GM12878 (cell line): ENCODE measurements at places on chromosomes 7 and 10.

DNA sequence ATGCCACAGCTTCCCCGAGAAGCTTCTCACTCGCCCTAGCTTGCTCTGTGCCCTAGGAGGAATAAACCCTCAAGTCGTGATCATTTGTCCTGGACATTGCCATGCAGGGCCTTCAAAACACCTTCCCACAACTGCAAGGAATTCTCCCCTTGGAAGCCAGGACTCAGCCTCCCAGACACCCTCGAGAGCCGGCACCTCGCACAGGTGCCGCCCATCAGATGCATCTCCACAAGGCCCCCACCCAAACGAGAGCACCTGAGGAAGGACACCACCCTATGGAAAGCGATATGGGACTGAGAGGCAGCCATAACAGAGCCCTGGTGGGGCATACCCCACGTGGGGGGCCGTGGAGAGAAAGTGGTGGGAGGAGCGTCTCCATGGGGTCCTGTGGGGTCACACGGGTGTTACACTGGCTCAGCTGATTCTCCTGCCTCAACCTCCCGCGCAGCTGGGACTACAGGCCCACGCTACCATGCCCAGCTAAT, 77.6 kb upstream of the FOXK1 start:
- no peak for DNase-seq
- no peaks in the 10 kb centered on the region for H3K27me3 ChIP-seq
- H3K36me3 ChIP-seq: no peaks in the 10 kb centered on the region
- no peaks in the 10 kb centered on the region for H3K4me1 ChIP-seq
- no peak overlapping the region for H3K4me3 ChIP-seq

- H3K4me1 ChIP-seq: no peaks in the 10 kb centered on the region
- no peak overlapping the region for H3K4me3 ChIP-seq
- H3K36me3 ChIP-seq: no peaks in the 10 kb centered on the region
- no peak for DNase-seq
- no peak overlapping the region for H3K27ac ChIP-seq
- no peaks in the 10 kb centered on the region for H3K27me3 ChIP-seq
Observed at GRCh38 chr7:143487061-143487460, 9.4 kb downstream of the TAS2R41 start.

DNA sequence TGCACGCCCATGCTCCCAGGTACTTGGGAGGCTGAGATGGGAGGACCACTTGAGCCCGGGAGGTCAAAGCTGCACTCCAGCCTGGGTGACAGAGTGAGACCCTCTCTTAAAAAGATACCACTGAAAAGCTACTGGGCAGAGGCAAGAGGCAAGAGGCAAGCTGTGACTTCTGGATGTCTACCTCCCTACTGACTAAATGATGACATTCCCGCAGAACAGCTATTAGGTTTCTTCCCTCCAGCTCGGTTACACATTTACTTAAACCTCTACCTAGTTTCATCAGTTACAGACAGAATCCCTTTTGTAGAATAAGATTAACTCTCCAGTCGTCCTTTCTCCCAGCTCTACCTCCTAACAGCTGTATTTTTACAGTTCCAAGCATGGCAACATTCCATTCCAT, 21.2 kb downstream of the RHEB start:
- peaks cover 2% of the 10 kb centered on the region; the same call in 1 of the 2 replicates for H3K36me3 ChIP-seq
- DNase-seq: no peak
- H3K27ac ChIP-seq: no peak overlapping the region
- peaks cover 17% of the 10 kb centered on the region for H3K4me1 ChIP-seq
- H3K4me3 ChIP-seq: no peak overlapping the region

- no peaks in the 10 kb centered on the region for H3K27me3 ChIP-seq
- no peak overlapping the region for H3K27ac ChIP-seq
- H3K4me1 ChIP-seq: no peaks in the 10 kb centered on the region
- no peaks in the 10 kb centered on the region for H3K36me3 ChIP-seq
- no peak for DNase-seq
Observed at GRCh38 chr10:128751284-128751683, 625.1 kb upstream of the MKI67 start.

GRCh38 chr10:72061491-72061890, 26.9 kb downstream of the SPOCK2 start:
- peaks cover 9% of the 10 kb centered on the region for H3K4me1 ChIP-seq
- no peak overlapping the region for H3K4me3 ChIP-seq
- H3K36me3 ChIP-seq: no peaks in the 10 kb centered on the region
- H3K27ac ChIP-seq: no peak overlapping the region

DNA sequence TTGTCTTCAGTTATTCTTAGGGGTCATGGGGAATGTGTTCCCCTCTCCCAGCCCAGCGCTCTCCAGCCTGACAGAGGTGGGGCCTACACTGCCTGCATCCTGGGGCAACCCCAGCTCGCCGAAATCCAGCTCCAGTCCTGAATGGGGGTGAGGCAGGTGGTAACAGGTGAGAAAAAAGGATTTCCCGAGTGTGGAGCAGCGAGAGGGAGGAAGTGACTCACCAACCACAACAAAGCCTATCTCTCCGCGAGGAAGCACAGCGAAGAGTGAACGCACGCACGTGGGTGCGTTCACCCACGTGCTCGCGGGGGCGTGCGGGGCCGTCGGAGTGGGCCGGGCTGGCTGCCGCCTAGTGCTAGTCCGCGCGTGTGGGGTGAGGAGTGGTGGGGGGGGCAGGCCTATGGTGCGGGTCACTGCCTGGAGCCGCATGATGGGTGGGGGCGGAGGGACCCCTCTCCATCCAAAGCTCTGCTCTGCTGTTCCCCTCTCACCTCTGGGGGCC, 855 bp upstream of the PALD1 start:
- DNase-seq: no peak
- H3K27me3 ChIP-seq: no peaks in the 10 kb centered on the region; the same call in 1 of the 2 replicates
- H3K36me3 ChIP-seq: no peaks in the 10 kb centered on the region; the same call in 1 of the 2 replicates
- H3K4me1 ChIP-seq: peaks cover 50% of the 10 kb centered on the region

DNA sequence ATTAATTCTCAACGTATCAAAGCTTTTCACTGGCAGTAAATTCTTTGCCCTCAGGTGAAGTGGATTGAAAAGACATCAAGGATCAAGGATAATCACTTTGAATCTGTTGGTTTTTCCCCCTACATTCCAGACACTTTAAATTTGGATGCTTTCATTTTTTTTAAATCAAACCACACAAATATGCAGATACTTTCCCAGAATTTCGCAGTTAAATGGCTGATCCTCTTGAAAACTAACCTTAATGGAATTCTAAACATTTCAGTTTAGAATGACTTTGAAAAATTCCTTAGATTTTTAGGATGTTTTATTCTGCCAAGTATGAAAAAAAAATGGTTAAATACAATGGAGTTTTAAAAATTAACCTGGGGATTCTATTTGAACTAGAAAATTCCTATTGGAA, 325.9 kb downstream of the GFRA1 start:
- H3K27ac ChIP-seq: no peak overlapping the region
- no peaks in the 10 kb centered on the region for H3K4me1 ChIP-seq
- no peak overlapping the region for H3K4me3 ChIP-seq
- H3K27me3 ChIP-seq: no peaks in the 10 kb centered on the region
- no peak for DNase-seq

DNA sequence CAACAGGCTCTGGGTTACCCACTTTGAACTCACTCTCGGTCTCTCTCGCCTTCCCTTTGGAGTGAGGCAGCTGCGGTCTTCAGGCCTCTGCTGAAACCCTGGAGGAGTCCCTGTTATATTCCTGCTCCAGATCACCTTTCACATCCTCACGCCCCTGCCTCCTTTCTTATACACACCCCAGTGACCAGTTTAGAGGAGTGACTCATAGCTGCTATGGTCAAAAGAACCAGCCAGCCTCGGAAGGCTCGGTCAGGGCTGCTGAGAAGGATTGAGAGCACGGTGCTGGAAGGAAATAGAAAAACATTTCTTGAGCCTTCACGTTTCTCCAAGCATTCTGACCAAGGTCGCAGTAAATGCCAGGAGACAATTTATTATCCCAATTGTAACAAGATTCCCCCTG, 28.3 kb upstream of the SVOPL start:
- no peak overlapping the region for H3K4me3 ChIP-seq
- H3K4me1 ChIP-seq: no peaks in the 10 kb centered on the region
- no peaks in the 10 kb centered on the region for H3K36me3 ChIP-seq
- DNase-seq: no peak
- H3K27me3 ChIP-seq: no peaks in the 10 kb centered on the region; the same call in 1 of the 2 replicates

GRCh38 chr10:102140218-102140617, 7.4 kb downstream of the PPRC1 start:
- H3K4me1 ChIP-seq: no peaks in the 10 kb centered on the region
- no peak for DNase-seq
- peaks cover 51% of the 10 kb centered on the region for H3K36me3 ChIP-seq
- H3K27ac ChIP-seq: no peak overlapping the region

DNA sequence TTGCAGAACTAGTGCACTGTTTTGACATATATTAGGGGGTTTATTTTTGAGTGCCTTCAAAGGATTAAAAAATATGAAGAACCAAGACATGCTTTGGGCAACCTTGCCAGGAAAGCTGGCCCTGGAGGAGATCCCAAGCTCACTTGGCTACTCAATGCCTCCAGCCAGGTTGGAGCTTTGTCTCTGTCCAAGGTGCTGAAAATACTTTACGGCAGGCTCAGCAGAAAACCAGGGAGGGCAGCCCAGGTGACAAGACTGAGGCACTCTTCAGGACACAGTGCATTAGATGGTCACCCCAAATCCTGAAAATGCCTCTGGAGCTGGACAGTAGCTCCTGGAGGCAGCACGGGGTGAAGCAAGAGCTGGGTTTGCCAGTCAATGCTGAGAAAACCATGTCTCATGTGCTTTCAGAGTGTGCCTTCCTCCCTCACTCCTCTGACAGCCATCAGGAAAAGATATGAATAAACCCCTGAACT, 5.8 kb upstream of the KCNH2 start:
- H3K36me3 ChIP-seq: no peaks in the 10 kb centered on the region
- H3K27ac ChIP-seq: no peak overlapping the region
- DNase-seq: no peak
- no peaks in the 10 kb centered on the region; the same call in 1 of the 2 replicates for H3K4me1 ChIP-seq

- peaks cover 5% of the 10 kb centered on the region for H3K27me3 ChIP-seq
- H3K4me3 ChIP-seq: no peak overlapping the region
- H3K4me1 ChIP-seq: no peaks in the 10 kb centered on the region
- no peaks in the 10 kb centered on the region for H3K36me3 ChIP-seq
Observed at GRCh38 chr10:11825796-11826414, 2.7 kb downstream of the PROSER2 start.

DNA sequence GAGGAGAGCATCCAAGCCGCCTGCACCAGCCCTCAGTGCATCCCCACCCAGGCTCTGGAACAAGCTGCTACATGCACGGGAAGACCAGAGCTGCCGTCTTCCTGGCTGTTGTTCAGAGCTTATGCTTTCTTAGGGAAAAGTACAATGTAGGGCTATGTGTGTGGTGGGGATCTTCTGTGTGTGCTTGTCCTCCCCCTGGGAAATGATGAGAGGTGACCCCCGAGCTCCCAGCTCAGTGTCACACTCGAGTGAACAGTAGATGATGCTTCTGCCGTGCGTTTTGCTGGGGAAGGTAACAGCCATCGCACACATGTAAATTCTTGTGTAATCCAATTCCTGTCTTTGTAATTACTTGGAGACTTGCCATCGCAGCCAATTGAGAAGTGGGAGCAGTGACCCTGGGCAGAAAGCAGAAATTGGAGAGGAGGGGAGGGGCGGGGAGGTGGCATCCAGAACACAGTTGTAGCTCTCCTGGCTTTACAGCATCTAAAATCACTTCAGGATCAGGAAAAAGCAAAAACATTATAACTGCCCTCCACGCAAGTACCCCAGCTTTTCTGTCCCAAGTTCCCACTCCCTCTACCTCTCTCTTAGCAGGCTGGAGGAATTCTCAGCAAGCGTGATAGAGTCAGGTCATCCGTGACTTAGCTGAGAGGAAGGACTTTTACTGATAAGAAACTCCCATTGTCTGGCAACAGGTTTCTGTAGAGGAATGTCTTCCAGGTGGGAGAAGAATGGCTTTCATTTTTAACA, 149.6 kb downstream of the TCF7L2 start:
- H3K4me1 ChIP-seq: no peaks in the 10 kb centered on the region
- no peak overlapping the region for H3K4me3 ChIP-seq
- H3K27me3 ChIP-seq: no peaks in the 10 kb centered on the region
- no peak for DNase-seq
- no peaks in the 10 kb centered on the region for H3K36me3 ChIP-seq

DNA sequence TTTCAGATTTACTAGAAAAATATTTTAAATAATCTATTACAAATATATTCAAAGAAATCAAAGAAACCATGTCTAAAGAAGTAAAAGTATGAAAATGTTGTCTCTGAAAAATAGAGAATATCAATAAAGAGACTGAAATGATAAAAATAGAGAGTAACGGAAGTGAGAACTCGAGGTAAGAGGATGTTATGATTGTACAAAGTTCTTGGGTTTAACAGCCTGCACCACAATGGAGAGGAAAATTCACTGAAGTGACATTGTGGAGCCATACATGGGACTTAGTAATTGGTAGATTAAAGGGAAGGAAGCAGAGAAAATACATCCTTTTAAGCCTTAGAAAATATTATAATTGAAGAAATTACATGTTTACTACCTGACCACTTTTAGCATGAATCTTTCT, 77.9 kb downstream of the THSD7A start:
- no peaks in the 10 kb centered on the region for H3K4me1 ChIP-seq
- no peak for DNase-seq
- no peak overlapping the region for H3K4me3 ChIP-seq

- no peak overlapping the region for H3K4me3 ChIP-seq
- DNase-seq: no peak
- no peaks in the 10 kb centered on the region for H3K4me1 ChIP-seq
Observed at GRCh38 chr7:55448526-55448925, 83.4 kb downstream of the LANCL2 start.

GRCh38 chr10:88162852-88163251, 299.4 kb downstream of the PTEN start:
- peaks cover 5% of the 10 kb centered on the region; the same call in 1 of the 2 replicates for H3K4me1 ChIP-seq
- no peaks in the 10 kb centered on the region for H3K36me3 ChIP-seq
- H3K4me3 ChIP-seq: no peak overlapping the region
- no peak for DNase-seq

DNA sequence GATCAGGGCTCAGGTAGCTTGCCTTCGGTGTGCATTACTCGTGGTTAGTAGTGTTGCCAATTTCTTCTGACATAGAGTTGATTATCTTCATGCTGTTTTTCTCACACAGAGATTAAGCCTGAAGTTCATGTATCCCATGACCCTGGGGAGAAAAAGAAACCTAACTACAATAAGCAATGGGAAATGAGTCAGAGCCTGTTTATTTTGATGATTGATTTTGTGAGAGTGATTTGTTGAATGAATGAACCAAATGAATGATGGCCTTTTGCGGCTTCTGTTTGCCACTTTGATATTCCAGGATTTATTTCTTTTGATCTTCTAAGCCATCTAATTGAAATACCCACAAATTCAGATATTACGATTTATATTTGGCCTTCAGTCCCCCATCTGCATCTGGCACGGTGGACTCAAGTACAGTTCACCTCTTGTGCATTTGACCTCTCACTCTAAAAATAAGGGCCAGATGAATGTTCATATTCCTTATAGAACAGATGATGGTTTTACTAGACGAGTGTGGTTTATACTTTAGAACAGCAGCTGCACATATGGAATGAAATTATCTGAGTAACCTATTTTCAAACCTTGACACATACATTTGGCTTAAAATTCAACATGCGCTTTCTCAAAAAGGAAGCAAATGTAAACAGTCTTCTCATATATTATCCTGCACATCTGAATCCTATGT, 110.7 kb downstream of the PLCE1 start:
- H3K27ac ChIP-seq: no peak overlapping the region
- H3K4me1 ChIP-seq: no peaks in the 10 kb centered on the region
- no peak for DNase-seq

- H3K4me3 ChIP-seq: no peak overlapping the region
- no peaks in the 10 kb centered on the region for H3K4me1 ChIP-seq
- DNase-seq: no peak
- peaks cover 1% of the 10 kb centered on the region; the same call in 1 of the 2 replicates for H3K27me3 ChIP-seq
- H3K36me3 ChIP-seq: no peaks in the 10 kb centered on the region
Observed at GRCh38 chr7:44180631-44181030, 8.6 kb downstream of the GCK start.

GRCh38 chr10:8640878-8641277, 586.4 kb downstream of the GATA3 start:
- H3K27ac ChIP-seq: no peak overlapping the region
- no peak for DNase-seq
- H3K4me3 ChIP-seq: no peak overlapping the region
- no peaks in the 10 kb centered on the region for H3K27me3 ChIP-seq
